Nucleus accumbens (tissue), 56 donors: ENCODE measurements at places on chromosomes 1 and 21.

DNA sequence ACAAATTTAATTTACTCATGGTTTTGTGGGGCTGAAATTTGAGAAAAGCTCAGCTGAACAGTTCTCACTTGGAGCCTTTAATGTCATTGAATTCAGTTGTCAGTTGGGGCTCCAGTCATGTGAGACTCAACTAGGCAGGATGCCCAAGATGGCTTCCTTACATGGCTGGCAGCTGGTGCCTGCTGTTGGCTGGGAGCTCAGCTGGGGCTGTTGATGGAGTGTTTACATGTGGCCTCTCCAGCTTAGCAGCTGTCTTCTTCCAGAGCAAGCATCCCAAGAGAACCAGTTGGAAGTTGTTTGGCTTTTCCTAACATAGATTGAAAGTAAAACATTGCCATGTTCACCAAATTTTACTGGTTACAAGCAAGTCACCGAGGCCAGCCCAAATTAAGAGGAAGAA, 81.8 kb upstream of the KCNA3 start:
- DNase-seq = no peak

DNA sequence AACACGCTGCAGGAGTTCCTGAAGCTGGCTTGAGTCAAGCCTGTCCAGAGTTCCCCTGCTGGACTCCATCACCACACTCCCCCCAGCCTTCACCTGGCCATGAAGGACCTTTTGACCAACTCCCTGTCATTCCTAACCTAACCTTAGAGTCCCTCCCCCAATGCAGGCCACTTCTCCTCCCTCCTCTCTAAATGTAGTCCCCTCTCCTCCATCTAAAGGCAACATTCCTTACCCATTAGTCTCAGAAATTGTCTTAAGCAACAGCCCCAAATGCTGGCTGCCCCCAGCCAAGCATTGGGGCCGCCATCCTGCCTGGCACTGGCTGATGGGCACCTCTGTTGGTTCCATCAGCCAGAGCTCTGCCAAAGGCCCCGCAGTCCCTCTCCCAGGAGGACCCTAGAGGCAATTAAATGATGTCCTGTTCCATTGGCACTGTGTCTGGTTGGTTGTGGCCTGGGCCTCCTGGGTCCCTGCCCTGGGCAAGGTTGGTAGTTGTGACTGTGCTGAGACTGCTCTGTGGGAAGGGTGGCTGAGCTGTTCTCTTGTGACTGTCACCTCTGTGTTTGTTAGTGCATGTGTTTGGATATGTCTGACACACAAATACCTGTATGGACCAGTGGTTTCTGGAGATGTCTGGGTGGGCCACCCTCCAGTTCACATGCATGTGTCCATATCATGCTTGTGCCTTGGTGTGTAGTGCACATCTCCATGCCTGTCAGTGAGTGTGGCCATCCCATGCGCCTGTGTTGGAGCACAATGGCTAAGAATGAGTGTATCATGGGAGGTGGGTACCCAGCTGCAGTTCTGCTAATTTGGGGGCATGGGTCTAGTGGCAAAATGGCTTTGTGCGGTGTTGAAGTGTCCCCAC, 1.4 kb downstream of the SH3BGRL3 start:
- DNase-seq = no peak

- DNase-seq = no peak
These were observed 37.3 kb downstream of the PTAFR start for GRCh38 chr1:28139025-28139712.

DNA sequence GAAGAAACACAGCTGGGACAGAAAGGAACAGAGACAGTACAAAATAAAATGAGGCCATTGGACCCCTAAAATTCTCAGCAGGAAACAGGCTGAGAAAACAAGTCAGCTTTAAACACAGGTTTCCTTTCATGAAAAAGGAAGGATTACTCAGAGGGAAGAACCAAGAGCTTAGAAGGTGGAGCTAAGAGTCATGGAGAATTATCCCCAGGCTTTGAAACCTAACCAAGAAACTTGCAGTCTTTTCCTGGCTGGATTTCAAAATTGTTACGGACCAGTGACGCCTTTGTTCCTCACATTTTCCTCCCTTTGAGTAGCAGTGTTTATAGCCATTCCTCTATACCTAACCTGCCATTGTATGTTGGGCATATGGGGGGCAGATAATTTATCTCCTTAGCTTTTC, 8.8 kb downstream of the HMGB4 start:
- no peak for DNase-seq

DNA sequence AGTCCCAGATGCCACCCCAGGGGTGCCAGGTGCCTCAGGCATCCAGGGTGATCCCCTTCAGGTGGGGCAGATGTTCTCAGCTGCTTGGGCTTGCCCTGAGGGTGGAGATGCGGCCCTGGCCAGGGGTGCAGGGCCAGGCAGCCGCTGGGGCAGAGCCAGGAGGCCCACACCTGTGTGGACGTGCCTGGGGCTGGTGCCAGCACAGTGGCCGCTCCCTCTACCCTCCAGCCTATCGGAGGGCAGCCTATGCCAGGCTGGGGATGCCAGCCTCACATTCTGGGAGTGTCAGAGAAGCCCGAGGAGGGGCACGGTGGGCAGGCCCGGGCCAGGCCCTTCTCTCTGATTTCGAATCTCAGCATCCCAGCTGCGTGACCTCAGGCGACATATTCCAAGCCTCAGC, 96.5 kb upstream of the WNT4 start:
- no peak for DNase-seq

DNA sequence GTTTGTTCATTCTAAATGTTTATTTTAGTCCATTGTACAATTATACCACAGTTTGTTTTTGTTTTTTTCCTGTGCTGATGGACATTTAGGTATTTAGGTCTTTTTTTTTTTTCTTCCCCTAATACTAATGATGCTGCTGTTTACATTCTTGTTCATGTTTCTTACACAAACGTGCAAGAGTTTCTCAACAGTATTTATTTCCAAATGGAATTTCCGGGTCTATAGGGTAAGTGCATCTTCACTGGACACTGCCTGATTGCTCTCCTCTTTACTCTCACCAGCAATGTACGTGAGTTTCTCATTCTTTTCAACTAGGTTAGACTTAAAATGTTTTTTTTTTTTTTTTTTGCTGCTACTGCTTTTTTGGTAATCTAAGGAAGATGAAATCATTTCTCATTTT, 122.7 kb downstream of the PPP1R12B start:
- DNase-seq = no peak

DNA sequence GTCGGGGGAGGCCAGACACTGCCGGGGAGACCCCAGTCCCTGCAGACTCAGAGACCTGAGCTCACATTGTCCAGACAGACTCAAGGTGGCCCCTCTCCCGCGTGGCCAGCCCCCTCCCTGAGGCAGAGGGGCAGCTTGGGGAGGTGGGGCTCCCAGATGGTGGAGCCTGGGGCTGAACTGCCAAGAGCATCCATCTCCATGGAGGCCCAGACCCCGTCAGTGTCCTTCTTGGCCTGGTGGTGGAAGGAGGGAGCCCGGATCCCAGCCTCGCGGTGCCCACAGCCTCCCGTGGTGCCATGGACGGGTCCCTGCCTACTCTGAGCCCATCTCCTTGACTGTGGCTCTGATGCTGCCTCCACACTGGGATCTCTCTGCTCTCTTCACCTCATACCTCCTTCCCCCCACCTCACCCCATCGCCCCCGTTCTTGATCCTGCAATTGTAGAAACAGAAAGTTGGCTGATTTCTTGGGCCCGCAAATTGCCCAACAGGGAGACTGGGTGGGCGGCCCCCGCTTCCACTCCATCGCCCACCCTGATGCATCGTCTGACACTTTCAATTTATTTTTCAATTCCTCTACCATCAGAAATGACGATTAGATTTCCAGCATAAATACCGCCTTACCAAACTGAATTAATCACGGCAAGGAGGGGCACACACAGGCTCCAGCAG, 348.9 kb downstream of the MATN1 start:
- DNase-seq = no peak

DNA sequence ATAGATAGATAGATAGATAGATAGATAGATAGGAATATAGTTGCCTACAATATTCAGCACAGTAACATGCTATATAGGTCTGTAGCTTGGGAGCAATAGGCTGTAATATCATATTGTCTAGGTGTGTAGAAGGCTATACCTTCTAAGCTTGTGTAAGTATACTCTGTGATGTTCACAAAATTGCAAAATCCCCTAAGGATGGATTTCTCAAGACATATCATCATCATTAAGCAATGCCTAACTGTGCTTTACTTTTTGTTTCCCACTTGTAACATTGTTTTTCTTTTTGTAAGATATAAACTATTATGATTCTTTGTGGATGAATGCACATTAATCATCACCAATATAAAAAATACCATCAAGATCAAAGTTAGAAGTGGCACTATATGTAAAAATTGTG, 1905.6 kb downstream of the NCAM2 start:
- DNase-seq = no peak

GRCh38 chr1:59556802-59557548, 257.8 kb upstream of the HOOK1 start:
- no peak for DNase-seq

- no peak for DNase-seq
These were observed 42.4 kb upstream of the FMO2 start for GRCh38 chr1:171142416-171143385.

- DNase-seq = no peak
These were observed 34.9 kb downstream of the PTGFRN start for GRCh38 chr1:116944613-116945012.

DNA sequence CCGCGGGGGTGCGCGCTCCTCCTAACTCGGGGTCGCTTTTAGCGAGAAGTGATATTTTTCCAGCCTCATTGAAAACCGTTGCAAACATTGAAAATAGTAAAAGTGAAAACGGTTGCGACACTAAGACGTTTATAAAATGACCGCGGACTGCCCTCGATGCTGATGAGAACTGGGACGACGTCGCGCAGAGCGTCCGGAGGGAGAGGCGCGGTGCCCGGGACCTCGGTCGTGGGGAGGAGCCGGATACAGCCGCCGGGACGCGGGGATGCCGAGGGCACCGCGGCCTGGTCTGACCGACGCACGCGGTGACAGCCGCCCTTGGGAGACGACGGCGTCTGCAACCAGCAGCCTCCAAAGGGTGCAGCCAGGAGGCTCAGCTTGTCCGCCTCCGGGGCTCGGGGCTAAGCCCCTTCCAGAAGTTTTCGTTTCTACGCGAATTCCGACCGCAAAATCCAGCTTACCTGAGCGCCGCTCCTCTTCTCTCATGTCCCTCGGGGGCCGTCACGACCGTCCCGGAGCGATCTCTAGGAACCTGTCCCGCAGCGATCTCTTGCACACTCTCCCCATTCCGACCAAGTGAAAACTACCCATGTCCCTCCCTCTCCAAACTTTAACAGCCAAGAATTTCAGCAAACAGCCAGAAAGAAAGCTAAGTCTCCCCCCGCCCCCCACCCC, 144.4 kb upstream of the ETS2 start:
- DNase-seq = no peak

- no peak for DNase-seq
These were observed 194.2 kb downstream of the ZSCAN20 start for GRCh38 chr1:33666616-33667015.

GRCh38 chr1:174301295-174302077, 142.2 kb downstream of the RABGAP1L start:
- DNase-seq = no peak

GRCh38 chr21:28949318-28949717, 43.4 kb downstream of the LTN1 start:
- no peak for DNase-seq

DNA sequence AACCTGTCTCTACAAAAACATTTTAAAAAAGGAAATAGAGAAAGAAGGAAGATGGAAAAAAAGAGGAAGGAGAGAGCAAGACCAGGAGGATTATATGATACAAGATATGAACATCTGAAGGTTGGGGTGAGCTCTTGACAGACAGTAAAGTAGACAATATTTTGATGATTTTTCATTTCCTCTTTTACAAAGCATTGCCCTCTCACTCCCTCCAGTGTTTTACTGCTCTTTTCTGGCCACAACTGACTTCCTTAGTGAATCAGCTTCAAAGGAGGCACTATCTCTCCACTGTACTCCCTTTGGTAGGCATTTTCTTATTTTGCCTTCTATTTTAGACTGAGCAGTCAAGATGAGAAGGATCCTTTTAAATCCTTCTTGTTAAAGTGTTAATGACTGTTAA, 296.7 kb downstream of the KCTD3 start:
- DNase-seq = no peak

DNA sequence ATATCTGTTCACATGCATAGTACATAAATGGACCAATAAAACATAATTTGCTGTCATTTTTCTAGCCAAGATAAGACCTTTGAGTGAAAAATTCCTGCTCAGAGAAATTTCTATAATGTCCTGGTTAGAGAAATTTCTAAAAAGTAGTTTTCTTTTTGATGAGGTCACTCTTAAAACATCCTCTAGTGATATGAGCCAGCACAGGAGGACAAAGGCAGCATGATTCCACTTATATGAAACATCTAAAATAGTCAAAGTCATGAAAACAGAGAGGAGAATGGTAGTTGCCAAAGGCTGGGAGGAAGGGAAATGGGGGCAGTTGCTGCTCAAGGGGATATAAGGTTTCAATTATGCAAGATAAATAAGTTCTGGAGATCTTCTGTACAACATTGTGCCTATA, 239.4 kb downstream of the BACH1 start:
- no peak for DNase-seq
